Left renal cortex interstitium (tissue), 4 donors: ENCODE measurements at places on chromosomes 5 and 9.

DNA sequence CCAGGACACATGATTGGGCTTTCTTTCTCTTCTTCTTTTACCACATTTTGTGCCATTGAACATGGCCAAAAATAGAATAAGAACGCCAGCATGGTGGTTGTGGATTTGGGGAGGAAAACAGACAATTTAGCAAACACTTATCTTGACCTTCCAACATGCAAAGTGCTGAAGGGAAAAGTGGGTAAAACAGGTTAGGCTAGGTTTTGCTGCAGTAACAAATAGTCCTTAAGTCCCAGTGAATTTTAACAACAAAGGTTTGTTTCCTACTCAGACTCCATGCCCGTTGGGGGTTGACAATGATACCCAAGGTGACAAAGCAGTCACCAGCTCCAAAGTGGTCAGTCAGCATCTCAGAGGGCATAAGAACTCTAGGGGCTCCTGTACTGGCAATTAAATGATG lies 43.2 kb upstream of the STC2 start:
- no peak for DNase-seq

- DNase-seq = no peak
Observed at GRCh38 chr5:139389701-139390638, at the start of gene MZB1. Gene MZB1 (minus strand): TSS chr5:139389913. CDS start chr5:139389856, 57 bp downstream.

- no peak for DNase-seq
Observed at GRCh38 chr9:133437753-133438531, 15.8 kb downstream of the ADAMTS13 start.

DNA sequence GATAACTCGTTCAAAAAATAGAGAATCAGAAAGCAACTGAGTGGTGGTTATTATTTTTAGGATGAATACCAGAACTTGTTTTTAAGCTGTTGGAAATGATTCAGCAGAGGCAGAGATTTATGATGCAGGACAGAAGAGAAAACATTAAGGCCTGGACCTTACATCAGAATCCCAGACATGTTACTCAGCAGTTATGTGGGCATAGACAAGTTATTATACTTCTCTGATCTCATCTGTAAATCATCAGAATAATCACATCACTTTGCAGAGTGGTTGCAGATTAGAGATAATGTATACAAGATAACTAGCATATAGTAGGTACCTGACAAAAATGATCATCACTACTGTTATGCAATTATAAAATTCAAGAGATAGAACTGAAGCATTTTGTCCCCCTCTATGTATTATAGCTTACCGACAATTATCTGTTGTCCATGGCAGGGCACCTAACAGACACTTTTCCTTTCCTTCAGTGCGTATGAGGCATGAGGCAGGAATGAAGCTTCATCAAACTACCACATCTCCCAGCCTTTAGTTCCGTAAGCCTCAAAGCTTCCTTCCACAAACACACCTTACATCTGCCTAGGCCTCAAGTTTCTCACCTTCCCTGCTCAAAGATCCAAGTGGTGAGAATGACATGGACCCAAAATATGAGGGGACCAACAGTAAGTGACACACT lies 165.9 kb downstream of the DENND1A start:
- DNase-seq = no peak

GRCh38 chr9:109092051-109092580 lies 27.6 kb downstream of the TMEM245 start:
- no peak for DNase-seq

GRCh38 chr5:11037941-11038340 lies 276.9 kb upstream of the DAP start:
- no peak for DNase-seq

- no peak for DNase-seq
Observed at GRCh38 chr9:126986506-126986951, 71.9 kb downstream of the RALGPS1 start.

- DNase-seq = no peak
Observed at GRCh38 chr5:130805648-130806047, 359.4 kb downstream of the HINT1 start.

DNA sequence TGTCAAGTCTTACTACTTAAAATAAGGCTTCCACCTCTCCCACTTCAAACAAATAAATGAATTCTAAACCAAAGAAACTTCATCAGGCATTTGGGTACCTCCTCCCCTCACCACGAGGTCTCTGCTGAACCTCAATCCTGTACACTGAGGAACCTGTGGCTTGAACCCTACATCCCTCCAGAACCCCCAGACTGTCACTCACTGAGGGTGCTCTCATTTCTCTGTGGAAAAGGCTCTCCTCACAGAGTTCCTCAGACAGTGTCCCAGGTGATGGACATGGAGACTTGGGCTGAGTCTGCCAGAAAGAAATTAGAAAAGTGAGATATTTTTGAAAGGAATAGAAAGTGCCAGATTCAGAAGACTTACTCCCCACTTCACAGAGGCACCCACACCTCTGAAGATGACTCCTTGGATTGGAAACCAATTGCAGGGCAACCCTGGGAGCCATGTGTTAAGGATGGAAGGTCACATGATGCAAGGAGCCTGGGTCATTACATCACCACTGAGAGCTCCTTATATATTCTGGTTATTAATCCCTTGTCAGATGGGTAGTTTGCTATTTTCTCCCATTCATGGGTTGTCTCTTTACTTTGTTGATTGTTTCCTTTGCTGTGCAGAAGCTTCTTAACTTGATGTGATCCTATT lies 19.8 kb downstream of the MLANA start:
- no peak for DNase-seq

- no peak for DNase-seq
Observed at GRCh38 chr5:55600497-55601203, 65.9 kb upstream of the PLPP1 start.

DNA sequence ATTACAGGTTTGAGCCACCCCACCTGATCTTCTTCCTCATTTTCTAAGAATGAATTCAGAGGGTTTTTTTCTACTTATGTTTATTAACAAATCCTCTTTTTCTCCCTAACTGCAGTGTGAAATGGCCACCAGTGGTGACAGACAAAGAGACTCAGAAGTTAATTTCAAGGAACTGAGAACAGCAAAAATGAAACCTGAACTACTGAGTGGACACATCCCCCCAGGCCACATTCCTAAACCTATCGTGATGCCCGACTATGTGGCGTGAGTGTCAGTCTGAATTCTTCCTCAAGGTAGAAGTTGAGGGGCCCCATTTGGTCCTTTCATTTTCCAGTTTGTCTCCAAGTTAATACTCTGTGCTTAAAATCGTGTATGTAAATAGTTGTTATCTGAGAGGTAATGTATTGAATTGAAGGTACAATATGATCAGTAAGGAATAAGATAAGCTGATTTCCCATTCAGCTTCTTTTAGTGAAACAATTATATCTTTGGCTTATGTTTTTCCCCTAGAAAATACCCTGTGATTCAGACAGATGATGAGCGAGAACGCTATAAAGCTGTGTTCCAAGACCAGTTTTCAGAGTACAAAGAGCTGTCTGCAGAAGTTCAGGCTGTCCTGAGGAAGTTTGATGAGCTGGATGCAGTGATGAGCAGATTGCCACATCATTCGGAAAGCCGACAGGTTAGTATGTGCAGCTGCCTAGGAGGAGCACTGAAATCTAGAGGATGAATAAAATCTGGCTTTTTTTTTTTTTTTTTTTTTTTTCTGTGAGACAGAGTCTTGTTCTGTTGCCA lies 17.7 kb downstream of the MARVELD2 start:
- DNase-seq = no peak

- no peak for DNase-seq
Observed at GRCh38 chr5:57191163-57191562, 17.3 kb downstream of the GPBP1 start.

DNA sequence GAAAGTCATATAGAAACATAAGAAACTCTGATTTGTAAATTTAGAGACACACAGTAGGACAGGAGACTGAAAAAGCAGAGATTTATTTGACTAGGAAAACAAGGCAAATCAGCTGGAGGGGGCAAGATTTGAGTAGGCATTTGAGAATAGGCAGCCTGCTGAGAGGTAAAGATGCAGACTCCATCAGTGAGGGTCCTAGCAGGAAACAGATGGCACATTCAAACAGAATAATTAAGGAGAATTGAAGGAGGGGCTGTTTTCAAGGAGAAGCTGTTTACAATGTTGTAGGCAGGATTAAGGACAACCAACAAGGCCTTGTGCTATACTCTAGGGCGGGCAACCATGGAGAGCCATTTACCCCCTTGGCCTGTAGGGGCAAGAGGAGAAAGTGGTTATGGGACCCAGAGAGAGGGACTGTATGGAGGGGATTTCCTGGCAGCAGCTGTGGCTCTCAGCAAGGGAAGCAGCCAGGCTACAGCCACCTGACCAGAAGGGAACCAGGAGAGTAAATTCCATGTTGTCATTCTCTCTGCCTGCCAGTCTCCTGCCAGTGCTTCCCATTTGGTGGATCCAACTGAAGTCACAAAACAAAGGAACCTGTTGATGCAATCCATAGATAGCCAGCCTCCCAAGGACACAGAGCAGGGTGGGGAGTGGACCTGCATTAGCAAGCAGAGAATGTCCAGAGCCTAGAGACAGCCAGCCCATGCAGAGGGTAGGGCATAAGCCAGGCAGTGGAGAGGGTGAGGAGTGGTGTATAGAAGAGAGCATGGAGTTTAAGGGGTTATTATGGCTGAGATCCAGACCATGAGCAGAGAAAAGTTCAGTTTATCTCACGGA lies 38.2 kb downstream of the PAPPA start:
- no peak for DNase-seq

DNA sequence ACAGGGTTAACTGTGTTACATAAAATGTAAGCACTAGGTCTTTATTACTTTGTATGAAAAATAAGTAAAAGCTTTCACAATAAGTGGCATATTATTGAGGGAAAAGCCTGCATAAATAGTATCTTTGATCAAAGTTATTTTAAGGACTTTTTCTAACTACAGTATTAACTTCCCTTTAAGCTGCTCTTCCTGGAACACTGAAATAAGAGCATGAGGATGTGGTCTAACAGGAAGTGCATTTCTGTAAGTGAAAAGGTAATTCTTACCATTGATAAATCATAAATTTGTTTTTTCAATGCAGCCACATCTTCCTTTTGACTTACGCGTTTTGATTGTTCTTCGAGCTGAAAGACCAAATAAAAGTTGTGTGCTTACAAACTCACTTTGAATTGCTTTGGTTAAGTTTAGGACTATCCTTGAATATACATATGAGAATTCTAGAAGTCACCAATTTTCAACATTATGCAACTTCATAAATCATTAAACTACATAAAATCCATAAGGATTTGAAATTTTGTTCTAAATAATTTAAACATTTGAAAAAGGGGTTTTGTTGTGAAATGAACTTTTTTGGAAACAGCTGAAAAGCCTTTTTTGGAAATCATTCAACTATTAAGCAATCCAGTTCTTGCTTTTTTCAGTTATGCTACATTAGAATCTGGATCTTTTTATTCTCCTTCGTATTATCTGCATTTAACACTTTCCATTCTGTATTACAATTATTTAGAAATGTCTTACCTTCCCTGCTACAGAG lies 50.6 kb downstream of the RASEF start:
- DNase-seq = no peak

DNA sequence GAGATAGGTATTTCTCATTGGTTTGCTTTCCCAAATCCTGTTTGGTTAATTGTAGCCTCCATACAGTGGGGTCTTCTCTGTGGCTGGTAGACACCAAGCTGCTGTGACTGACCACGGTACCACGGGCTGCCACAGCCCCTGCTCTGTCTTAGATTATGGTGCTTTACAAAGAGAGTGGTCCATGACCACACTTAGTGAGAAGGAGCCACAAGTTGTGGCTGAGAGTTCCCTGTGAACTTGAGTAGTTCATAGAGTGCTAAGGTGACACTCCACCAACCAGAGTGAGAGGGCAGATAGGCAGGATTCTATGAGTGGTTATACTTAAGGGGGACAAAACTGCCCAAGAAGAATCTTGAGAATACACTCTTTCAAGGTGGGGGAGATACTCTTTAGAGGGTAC lies 25.8 kb upstream of the ZBTB34 start:
- DNase-seq = no peak

DNA sequence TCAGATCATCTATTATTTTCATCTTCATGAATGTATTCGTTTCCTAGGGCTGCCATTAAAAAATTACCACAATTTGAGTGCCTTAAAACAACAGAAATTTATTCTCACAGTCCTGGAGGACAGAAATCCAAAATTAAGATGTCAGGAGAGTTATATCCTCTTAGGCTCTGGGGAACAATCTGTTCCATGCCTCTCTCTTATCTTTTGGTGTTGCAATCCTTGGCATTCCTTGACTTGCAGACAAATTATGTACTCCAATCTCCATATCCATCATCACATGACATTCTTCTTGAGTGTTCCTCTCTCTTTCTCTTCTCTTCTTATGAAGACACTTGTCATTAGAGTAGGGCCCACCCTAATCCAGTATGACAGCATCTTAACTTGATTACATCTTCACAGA lies 339.4 kb downstream of the EFNA5 start:
- DNase-seq = no peak

- no peak for DNase-seq
Observed at GRCh38 chr5:73370640-73371583, 77.7 kb downstream of the FOXD1 start.

- no peak for DNase-seq
Observed at GRCh38 chr5:124895236-124895635, 148.8 kb upstream of the ZNF608 start.

DNA sequence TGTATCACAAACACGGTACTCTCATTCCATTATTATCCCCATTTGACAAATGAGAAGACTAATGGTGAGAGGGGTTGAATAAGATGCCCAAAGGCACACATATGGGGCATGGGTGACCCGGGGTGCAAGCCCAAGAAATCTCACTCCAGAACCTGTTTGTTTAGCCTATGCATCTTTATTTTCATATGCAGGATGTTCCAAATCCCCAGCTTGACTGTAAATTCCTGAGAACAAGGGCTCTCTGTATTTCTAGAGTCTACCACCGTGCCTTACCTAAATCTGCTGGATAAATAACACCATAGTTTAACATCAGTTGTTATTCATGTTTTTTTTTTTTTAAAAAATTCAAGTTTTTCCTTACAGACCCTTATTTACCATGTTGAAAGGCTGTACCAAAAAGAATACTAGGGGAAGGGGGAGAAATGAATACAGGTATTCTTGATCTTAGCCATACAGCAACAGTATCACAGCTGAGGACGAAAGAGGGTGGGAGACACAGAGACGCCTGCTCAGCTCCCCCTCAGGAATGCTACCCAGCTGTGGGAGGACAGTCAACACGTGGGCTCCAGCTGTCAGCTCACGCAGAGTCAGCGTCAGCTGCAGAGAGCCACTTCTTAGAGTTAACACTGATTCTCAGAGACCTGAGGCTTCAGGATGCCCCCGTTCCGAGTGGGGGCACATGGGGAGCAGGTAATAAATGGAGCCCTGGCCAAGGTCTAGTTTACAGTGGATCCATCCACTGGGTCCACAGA lies 86.6 kb downstream of the MED27 start:
- DNase-seq = no peak

DNA sequence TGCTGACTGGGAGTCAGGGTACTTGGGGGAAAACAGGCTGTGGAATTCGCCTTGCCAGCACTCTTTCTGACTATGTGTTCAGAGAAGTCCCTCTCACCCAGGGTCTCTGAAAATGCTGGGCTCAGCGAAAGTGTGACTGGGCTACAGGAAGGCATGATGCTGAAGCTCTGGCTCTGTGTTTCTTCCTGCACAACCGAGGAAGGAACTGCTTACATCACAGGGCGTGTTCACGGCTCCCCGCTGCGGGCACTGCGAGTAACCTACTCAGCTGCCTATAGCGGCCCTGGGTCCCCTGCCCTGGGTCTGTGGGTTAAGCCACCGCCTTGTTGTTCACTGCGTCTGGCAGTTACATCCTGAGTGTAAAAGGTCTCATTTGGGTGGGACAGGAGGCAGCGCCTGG lies 222.4 kb upstream of the IRX4 start:
- no peak for DNase-seq

- DNase-seq = no peak
Observed at GRCh38 chr5:128007939-128008338, 75.6 kb upstream of the SLC12A2 start.

- peak; percentile 47 for DNase-seq
Observed at GRCh38 chr9:34430843-34431437, 27.4 kb downstream of the FAM219A start.

- DNase-seq = peak; percentile 65
Observed at GRCh38 chr5:115816226-115817081, at the start of gene CDO1. Gene CDO1 (minus strand): TSS chr5:115816659. CDS start chr5:115816397, 262 bp downstream.
